ENCODE measurements at places on chromosomes 1 and 21. TPM values are rescaled to one million over a fixed set of nuclear protein-coding genes. Genes with fewer than 3 reads are reported as not detected.

GRCh38 chr1:111600886-111601386, 18.7 kb upstream of the RAP1A start:
- no peak for DNase-seq

- DNase-seq = no peak
Observed at GRCh38 chr21:38459490-38459889, 38.8 kb downstream of the ERG start.

GRCh38 chr1:192766009-192766625, 42.7 kb upstream of the RGS2 start:
- no peak for DNase-seq

GRCh38 chr1:201400212-201400851, 1.2 kb upstream of the LAD1 start:
- no peak for DNase-seq

CELA2A gene
- total RNA-seq = not detected

Data from left ventricle myocardium inferior (tissue), 1 donor.